ENCODE measurements at places on chromosomes 7 and 10.

GRCh38 chr7:100884736-100885439, 4.6 kb downstream of the UFSP1 start:
- DNase-seq = no peak

DNA sequence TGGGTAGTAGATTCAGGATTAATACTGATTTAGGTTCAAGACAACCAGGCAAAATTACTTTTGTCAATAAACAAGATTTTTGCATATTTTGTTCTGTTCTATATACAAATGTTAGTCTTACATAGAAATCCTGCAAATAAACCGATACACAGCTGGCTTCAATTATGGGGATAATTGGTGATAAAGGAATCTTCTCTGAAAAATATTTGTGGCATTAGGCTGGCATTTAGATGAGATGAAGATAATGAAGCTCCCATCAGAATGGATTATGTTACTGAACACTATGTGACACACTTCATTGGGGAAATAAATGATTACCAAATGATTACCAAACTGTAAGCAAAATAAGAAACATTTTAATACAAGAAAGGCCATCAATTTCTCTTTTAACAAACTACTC, 65.8 kb downstream of the NT5C2 start:
- no peak for DNase-seq

- DNase-seq = no peak
These were observed 175.3 kb downstream of the DIP2C start for GRCh38 chr10:514137-514671.

GRCh38 chr7:99465421-99465768, 572 bp downstream of the ATP5MF start:
- no peak for DNase-seq

GRCh38 chr10:29619241-29619669, 15.5 kb downstream of the SVIL start:
- peak; percentile 48 for DNase-seq

DNA sequence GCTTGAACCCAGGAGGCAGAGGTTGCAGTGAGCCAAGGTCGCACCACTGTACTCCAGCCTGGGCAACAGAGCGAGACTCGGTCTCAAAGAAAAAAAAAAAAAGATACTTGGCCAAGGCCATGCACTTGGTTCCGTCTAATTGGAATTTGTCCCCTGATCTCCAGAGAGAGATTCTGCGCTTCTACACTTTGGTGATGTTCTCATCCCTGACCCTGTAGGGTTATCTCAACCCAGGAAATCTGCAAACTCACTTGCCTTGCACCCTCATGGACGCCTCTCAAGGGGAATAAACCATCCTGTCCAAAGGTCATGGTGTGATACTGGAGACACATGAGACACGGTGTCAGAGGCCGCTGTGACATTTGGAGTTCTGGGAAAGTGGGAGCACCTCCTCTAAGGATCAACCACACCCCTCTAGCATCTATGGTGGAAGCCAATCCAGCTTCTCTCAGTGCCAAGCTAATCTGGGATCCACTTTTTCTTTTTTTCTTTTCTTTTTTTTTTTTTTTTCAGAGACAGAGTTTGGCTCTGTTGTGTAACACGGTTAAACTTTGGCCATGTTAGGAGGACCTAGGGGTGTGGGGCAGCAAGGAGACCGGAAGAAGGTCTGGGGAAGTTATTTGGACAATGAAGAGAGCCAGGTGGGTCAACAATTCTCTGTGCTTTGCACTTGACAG, 7.8 kb upstream of the POR start:
- DNase-seq = no peak

GRCh38 chr7:99125505-99125865, 18.4 kb downstream of the SMURF1 start:
- DNase-seq = no peak

GRCh38 chr7:151455690-151456089, 15.7 kb upstream of the CRYGN start:
- DNase-seq = no peak

GRCh38 chr10:3107426-3107961, 40.1 kb downstream of the PFKP start:
- DNase-seq = peak; percentile 93

DNA sequence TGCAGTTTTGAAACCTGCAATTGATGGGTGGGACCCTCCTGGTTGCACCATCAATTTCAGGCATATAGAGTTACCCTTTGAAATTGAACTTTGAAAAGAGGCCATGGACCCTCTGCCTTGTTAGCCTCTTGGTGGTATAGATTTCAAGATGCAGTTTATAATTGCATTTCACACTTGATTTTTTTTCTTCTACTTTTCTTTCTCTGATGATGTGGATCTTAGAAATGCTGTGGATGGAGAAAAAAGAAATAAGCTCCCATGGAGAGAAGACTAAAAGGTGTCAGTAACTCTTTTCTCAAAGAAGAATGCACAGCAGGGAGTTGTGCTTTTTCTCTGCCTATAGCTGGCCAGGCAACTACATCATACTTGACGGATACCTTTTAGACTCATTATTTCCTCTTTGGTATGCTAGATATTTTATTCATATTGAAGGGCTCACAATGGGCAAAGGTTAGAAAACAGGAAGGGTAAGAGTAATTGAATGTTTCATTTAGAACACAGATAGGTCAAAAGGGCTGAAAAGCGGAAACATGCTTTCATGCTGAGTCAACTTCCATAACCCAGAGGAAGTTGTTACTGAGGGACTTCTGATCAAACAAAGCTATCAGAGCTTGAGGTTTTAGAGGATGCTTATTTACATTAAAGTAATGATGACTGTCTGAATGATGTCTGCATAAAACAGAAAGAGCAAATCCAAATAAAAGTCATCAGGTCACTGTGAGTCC, 773.2 kb upstream of the LRRN3 start:
- no peak for DNase-seq

- DNase-seq = no peak
These were observed 16.0 kb upstream of the RASGEF1A start for GRCh38 chr10:43282881-43283280.

DNA sequence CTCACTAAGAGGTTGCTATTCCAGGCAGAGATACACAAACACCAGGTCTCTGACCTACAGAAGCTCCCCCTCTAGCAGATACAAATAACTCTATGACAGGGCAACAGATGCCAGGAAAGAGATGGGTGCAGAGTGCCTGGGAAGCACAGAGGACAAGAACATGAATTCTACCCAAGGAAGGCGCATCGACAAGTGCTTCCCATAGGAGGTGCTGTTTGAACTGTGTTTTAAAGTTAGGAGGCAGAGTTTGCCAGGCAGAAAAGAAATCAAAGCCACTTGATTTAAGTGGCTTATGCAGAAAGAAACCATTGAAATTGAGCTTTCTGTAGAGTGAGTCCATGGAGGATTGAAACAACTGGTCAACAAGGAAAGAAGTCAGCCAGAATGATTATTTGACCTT, 35.3 kb upstream of the EGR2 start:
- no peak for DNase-seq

GRCh38 chr10:58518775-58519174, 6.1 kb downstream of the BICC1 start:
- DNase-seq = no peak

DNA sequence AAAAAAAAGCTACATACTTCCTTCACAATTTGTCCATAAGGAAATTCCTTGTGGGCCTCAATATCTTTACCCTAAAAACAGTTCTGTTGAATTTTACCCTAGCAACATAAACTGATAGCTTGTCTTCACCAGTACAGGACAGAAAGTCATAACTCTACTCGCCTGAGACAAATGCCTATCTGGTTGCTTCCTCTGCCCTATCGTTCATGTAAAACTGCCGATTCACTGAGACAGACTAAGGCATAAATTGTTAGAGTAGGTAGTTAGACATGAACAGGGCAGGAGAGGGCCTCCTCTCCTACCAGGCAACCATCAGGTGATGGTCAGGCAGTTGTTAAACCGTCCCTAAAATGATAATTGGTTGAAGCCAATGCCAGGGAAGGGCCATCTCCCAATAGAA, 25.0 kb downstream of the IFIT3 start:
- DNase-seq = no peak

- DNase-seq = no peak
These were observed 15.8 kb upstream of the EEPD1 start for GRCh38 chr7:36137258-36137657.

GRCh38 chr10:30467651-30468338, 33.8 kb downstream of the MAP3K8 start:
- DNase-seq = no peak

- no peak for DNase-seq
These were observed 128.5 kb upstream of the TNS3 start for GRCh38 chr7:47710201-47710935.

DNA sequence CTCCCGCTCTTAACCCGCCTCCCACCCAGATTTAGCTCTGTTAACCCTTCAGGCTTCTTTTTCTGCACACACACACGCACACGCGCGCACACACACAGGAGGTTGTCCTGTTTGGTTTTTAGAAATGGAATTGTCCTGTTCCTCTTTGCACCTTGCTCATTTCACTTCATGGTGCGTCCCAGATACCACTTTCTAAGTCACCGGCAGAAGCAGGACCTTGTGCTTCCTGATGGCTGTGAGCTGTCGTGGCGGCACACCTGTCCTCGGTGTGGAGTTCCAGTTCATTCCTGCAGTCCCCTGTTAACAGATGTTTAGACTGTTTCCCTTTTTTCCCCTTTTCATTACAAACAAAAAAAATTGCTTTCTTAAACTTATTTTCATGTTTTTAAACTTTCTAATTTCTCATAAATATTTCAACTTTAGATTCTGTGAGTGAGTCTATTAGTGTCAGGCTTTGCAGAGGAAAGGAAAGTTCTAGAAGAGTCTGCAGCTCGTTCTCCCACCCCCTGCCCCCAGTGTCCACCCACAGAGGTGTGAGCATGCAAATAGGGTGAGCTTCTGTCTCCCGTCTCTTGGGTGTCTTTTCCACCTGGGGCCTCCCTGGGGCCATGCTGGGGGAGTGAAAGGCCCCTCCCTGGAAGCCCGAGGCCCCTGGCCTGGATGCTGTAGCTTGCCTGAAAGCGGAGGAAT, 85.5 kb downstream of the LHPP start:
- no peak for DNase-seq

- DNase-seq = no peak
These were observed 225.1 kb downstream of the TFEC start for GRCh38 chr7:115805458-115805857.

DNA sequence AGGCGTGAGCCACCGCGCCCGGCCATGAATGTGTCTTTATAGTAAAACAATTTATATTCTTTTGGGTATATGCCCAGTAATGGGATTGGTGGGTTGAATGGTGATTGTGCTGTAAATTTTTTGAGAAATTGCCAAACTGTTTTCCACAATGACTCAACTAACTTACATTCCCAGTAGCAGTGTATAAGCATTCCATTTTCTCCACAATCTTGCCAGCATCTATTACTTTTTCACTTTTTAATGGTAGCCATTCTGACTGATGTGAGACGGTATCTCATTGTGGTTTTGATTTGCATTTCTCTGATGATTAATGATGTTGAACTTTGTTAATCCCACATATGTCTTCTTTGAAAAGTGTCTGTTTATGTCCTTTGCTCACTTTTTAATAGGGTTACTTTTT, 1187.9 kb downstream of the XPNPEP1 start:
- DNase-seq = no peak

DNA sequence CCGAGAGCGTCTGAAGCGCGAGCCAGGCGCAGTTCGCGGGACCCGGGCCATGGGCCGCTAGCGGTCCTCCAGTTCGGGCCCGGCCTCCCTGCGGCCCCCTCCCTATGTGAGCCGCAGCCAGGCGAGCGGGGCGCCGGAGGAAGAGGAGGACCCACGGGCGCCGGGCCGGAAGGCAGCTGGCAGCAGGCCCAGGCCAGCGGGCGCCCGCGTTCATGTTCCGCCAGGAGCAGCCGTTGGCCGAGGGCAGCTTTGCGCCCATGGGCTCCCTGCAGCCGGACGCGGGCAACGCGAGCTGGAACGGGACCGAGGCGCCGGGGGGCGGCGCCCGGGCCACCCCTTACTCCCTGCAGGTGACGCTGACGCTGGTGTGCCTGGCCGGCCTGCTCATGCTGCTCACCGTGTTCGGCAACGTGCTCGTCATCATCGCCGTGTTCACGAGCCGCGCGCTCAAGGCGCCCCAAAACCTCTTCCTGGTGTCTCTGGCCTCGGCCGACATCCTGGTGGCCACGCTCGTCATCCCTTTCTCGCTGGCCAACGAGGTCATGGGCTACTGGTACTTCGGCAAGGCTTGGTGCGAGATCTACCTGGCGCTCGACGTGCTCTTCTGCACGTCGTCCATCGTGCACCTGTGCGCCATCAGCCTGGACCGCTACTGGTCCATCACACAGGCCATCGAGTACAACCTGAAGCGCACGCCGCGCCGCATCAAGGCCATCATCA, 1.1 kb downstream of the ADRA2A start:
- no peak for DNase-seq

- DNase-seq = no peak
These were observed 77.6 kb upstream of the A1CF start for GRCh38 chr10:50963063-50963462.

DNA sequence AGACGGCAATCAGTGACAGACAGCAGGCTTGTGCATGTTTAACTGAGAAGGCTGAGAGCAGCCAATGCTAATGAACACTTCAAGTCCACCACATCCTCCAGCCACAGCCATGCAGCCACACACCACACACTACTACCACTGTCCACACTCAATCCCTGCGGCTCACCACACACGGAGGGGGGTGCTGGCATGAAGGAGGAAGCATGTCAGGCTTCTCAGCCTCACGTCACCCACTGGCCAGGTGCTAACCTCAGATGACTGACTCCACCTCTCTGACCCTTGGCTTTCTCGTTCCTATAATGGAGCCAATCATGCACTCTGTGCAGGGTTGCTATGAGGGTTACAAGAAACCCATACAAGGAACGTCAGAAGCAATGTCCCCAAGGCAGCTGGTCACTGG, 165.4 kb upstream of the RNF32 start:
- no peak for DNase-seq

DNA sequence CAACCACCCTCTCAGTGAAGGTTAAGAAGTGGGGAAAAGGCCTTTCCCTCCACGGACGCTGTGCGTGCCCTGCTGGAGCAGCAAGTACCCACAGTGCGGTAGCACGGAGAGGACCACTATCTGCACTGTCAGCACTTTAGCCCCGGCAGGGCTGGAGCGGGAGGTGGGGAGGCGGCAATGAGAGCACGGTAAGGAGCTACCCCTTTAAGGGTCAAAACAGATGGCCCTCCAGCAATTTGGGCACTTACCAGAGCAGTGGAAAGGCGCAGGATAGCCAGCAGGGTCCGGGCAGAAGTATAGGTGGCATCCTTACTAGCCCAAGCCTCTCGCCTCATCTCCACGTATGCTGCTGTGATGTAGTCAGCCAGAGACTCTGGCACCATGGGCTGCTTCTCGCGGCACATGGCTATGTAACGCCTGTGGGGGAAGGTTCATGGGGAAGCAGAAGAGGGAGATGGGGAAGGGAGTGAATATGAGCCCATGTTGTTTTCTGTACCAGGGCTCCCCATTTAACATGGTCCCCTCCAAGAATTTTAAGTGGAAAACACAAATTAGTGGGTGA, 5.2 kb downstream of the COPS6 start:
- no peak for DNase-seq

- no peak for DNase-seq
These were observed 3.4 kb downstream of the GNAT3 start for GRCh38 chr7:80508440-80508839.
